Stimulated activated CD4-positive, alpha-beta T cell treated with anti-CD3 and anti-CD28 coated beads, Interleukin-4, amount 100 ng/mL, for 4 hours (primary cell): ENCODE measurements at places on chromosomes 6 and 20.

- DNase-seq: no peak
These were observed 23.6 kb upstream of the IER3 start for GRCh38 chr6:30767944-30768301.

DNA sequence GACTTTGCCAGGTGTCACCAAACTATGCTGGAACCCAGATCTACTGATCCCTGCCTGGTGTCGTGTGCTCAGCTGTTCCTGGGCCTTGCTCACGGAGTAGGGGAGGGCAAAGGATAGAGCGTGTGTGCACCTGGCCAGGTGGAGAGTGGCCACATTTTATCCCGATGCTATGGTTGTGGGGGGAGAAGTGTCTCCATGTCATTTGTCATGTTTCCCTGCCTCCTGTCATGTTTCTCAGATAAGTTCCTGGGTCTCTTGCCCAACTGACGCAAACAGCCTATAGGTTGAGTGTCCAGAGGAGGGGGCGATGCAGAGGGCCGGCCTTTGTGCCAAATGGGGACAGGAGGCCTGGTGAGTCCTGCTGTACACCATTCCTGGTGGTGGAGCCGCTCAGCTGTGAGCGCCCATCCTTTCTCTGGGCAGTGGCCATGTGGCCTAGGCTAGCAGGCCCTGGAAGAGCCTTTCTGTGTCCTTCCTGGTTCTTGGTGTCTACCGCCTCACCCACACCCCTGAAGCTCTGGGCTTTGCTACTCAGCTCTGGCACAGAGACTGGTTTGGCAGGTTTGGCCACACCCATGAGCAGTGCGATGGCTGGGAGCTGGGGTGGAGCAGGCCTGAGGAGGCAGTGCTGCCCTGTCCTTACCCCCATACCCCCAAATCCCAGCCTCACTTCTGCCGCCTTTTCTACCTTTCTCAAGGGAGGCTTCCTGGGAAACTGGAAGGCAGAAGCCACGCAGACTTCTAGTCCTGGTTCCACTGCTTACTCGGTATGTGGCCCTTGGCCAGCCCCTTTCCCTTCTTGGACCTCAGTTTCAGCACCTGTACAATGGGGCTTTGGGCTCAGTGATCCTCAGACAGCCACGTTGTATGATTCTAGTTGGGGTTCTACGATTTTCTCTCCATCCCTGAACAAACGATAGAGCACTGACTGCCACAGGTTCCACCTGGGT, 32.3 kb upstream of the EPB41L1 start:
- DNase-seq: no peak

DNA sequence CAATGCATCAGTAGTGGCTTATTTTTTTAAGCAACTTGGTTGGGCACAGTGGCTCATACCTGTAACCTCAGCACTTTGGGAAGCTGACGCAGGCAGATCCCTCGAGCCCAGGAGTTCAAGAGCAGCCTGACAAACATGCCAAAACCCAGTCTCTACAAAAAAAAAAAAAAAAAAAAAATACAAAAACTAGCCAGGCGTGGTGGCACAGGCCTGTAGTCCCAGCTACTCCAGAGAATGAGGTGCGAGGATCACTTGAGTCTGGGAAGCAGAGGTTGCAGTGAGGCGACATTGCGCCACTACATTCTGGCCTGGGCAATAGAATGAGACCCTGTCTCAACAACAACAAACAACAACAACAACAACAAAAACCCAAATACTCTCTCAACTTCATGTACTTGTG, 44.7 kb upstream of the XRN2 start:
- no peak for DNase-seq

DNA sequence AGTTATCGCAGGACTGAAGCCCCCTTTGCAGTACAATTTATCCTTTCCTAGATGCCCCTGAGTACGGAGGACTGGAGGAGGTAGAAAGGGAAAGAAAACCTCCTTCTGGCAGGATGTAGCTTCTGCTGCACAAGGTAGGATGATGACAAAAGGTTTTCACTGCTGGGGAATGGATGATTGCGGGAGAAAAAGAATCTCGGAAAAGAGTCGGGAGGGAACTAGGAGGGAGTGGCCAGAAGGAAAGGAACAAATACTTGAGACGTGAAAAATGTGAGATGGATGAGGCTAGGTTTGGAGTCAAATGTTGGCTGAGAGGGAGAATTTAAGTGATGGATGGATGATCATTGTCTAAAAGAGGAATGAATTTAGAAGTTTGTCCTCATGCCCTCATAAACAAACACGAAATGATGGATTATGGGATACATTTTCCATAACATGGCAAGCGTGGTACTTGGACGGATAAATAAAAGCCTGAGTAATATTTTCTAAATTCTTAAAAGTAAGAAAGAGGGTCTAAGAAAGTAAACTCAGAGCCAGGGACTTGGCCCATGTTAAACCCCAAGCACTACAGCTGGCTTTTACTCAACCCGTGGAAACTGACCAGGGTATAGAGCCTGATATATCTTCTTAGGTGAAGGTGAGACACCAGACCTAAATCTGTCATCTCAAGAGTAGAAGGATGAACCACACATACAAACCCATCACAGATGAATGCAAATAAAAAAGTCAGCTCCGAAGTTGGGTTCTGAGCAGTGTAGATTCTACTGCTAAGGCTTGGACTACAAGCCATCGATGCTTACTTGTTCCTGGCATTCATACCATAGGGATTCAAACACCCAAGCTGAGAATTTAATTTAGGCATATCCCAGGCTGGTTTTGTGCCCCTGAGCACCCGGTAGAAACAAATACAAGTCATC, 72.4 kb downstream of the HFE start:
- DNase-seq: no peak

- no peak for DNase-seq
These were observed 31.2 kb upstream of the CCN6 start for GRCh38 chr6:112022749-112023148.

DNA sequence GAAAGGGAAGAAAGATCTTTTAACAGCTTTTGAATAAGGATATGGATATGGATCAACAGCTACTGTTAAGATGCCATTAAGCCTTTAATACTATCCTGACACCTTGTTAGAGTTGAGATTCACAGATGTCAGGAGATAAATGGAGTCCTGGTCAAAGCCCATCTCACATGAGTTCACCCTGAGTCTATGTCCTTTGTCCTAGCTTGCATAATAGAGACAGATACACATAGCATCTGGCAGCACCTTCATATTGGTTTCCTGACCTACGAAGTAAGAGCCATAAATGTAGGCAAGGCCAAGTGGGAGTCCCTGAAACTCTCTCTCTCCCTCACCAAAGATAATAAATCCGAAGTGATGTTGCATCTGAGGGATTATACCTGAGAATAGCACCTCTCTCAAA, 79.1 kb upstream of the F13A1 start:
- DNase-seq: no peak

DNA sequence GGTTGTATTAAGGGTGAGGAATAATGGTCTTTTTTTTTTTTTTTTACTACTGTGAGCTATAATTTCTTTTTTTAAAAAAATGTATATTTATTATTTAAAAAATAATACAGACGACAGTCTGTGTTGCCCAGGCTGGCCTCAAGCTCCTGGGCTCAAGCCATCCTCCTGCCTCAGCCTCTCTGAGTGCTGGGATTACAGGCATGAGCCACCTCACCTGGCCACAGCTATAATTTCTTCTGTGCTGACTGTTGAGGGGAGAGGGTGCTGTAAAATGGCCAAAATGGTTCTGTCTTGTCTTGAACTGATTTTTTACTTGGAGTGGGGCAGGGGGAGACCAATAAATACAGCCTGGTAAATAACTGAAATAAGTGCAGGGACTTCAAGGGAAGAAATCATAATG, 3.6 kb downstream of the SRSF3 start:
- DNase-seq: no peak

GRCh38 chr6:137852346-137852745, 14.7 kb upstream of the TNFAIP3 start:
- no peak for DNase-seq

DNA sequence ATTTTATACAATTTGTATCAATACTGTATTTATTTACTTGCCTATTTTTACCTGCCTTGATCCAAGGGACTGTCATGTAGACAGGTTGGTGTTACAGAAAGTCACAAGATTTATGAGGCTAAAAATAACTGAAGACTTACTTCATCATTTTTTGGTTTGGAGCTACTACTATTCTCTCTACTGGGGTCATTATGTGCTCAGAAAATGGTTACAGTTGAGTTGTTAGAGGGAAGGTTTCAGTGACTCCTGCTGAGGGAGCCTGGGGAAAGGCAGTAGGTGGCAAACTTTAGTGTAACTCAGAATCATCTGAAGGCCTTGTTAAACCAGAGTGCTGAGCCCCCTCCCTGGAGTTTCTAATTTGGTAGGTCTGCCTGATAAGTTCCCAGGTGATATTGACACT, 118.8 kb downstream of the TINAG start:
- no peak for DNase-seq
